Dorsolateral prefrontal cortex (tissue), 122 donors: ENCODE measurements at places on chromosomes 6 and 20.

GRCh38 chr6:130696806-130697205, 130.4 kb upstream of the SMLR1 start:
- DNase-seq, result no peak

DNA sequence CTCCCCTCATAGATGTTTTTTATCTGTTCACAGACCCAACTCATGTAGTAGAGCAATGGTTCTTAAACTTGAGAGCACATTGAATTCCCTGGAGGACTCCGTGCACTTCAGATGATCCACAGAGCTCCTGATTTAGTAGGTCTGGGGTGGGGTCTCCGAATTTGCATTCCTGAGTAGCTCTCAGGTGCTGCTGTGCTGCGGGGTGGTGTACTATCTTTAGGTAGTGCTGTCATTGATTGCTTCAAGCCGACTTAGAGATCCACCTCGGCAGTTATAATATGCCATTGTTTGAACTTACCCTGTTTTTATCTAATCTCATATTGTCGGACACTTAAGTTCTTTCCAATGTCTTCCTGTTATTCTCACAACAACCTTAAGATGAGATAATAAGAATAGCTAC, 45.0 kb downstream of the BMP2 start:
- no peak for DNase-seq

- DNase-seq, result no peak
Observed at GRCh38 chr6:10719964-10720264, 3.0 kb upstream of the TMEM14C start.

DNA sequence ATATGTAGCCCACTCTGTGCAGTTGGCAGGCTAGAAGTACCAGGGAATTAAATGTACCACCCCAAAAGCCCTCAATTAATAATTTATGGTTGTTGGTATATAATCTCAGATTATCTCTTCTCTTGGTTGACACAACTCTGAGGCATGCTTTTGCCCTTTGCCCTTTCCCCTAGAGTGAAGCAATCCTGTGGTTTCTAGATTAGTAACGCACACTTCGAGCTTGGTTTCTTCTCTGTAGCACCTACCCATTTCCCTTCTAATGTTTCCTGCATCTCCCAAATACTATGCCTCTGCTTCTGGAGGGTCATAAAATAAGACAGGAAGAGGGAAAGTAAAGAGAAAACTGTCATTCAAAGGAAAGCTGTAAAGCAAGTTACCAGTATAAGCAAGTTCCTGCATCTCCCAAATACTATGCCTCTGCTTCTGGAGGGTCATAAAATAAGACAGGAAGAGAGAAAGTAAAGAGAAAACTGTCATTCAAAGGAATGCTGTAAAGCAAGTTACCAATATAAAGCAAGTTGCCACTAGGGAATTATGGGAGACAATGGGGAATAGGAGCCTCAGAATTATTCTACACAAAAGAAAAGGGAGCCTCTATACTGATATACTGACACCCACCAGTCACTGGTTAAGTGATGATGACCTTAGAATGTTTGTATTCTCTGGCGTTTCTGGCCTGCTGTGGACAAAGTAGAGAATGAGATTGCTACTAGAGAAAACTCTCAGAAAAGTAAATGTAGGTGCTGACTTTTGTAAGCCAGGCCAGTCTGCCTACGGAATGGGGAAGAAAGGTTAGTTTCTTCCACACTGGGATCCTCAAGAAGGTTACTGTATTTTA, 862.6 kb upstream of the MAN1A1 start:
- DNase-seq, result no peak

DNA sequence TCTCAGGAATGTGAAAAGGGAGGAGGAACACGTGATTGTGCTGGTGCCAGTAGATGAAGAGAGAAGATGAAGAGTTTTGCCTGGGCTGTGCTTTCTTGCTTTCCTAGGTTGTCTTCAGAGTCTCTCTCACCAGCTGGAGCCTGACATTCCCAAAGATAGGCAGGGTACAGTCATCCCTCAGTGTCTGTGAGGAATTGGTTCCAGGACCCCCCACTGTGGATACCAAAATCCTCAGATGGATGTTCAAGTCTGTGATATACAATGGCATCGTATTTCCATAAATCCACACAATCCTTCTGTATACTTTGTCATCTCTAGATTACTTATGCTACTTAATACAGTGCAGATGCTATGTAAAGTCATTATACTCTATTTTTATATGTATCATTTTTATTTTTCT, 113.5 kb downstream of the SAMD5 start:
- DNase-seq, result no peak

DNA sequence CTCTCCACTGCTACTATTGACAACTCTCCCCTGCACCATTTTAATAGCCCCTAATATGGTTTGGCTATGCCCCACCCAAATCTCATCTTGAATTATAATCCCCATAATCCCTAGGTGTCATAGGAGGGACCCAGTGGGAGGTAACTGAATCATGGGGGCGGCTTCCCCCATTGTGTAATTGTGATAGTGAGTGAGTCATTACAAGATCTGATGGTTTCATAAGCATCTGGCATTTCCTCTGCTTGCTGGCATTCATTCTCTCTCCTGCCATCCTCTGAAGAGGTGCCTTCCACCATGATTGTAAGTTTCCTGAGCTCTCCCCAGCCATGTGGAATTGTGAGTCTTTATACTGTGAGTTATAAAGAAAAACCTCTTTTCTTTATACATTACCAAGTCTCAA, 74.1 kb upstream of the TCF21 start:
- no peak for DNase-seq

DNA sequence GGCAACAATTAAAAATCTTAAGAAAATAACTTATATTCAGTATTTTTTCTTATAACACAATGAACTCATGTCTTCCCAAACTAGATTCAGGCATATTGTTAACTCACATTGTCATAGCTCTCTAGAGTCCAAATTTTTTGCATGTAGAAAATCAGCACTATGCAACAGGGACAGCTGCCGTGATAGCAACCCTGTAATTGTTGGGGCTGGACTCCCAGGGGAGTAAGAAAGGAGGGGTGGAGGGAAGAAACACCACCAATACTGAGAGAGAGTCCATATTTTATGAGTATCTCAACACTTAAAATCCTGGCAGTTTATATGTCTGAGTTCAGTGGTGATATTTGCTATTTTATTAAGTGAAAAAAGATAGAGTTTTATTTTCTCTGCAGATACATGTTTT, 89.6 kb upstream of the HS3ST5 start:
- no peak for DNase-seq

DNA sequence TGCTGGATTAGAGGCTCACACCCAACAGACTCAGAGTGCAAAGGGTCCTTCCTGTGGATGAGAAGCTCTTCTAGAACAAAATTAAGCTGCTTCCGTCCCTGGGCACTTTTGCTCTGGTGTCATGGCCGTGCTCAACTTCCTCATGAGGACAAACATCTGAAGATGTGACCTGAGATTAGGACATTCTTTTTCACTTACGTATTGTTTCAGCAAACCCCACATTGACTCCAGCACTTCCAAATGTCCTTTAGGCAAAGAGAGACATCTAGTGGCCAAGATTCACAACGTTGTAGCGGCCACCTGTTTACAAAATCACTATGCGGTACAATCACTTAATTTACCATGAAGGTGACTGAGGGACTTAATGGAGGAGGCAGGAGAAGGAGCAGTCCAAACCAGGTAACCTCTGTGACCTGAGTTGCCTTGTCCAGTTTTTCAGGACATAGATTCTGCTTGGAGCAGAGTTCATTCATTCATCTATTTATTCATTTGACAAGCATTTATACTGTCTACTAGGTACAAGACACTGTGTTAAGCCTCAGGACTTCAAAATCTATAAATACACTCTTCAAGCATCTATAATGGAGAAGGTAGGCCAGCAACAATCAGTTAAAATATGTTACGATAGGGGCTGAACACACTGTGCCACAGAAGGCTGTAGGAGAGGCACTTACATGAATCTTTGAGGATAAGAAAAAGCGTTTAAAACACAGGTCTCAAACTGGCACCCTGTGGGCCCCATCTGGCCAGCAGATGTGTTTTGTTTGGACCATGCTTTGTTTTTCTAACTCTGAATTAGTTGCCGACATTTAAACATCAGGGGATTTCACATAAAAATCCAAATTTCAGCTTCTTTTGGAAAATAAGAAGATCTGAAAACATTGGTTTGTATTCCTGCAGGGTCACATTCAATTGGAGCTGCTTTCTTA, 5.6 kb upstream of the ADGRF1 start:
- DNase-seq, result no peak

DNA sequence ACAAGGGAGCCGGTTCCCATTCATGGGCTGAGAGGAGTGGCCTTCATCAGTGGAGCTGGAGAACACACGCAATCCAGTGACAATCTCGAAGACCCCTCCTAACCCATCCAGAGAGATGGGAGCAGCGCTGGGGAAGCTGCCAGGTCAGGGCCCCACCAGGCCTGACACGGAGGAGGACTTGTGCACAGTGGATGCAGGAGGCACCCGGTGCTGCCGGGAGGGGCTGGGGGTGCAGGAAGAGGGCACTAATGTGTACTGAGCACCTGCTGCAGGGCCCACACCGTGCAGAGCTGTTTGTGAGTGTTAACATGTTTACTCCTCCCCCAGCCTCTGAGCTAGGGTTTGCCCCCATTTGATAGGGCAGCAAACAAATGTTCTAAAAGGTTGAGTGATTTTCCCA, 43.8 kb upstream of the GPR6 start:
- no peak for DNase-seq

GRCh38 chr6:140427842-140428241, 1053.4 kb upstream of the CITED2 start:
- no peak for DNase-seq

DNA sequence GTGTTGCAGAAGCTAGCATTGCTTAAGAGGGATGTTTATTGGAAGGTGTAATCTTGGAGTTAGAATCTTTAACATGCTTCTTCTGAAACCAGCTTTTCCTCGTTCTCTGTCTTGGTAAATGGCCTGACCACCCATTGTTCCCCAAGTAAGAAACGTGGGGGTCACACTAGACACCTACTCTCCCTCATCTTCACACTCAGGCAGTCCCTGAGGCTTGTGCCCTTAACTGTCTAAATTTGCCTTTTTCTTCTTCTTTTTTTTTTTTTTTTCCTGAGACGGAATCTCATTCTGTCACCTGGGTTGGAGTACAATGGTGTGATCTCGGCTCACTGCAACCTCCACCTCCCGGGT, 16.2 kb upstream of the ARFGEF2 start:
- DNase-seq, result no peak

- no peak for DNase-seq
Observed at GRCh38 chr20:2116170-2116940, 14.7 kb downstream of the STK35 start.

DNA sequence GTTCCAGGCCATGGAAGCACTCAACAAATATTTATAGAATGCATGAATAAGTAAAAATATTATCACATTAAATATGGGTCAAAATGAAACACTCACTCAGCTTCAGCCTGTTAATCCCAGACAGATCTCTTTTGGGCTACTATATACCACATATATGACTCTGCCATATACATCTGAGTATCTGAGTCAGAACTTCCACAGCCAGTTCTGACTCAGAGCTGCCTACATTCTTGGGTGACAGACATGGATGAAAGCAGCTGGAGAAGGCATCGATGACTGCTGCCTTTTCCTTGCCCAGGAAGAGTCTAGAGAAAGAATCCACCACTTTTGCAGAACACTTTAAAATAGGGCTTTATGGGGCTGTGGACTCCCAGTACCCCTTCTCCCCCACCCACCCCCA, 11.5 kb upstream of the PDYN start:
- DNase-seq, result no peak
